Peyer's patch (tissue), 4 donors: ENCODE measurements at places on chromosomes 2 and 18. TPM values are rescaled to one million over a fixed set of nuclear protein-coding genes. Genes with fewer than 3 reads are reported as not detected.

Gene ACYP2
- total RNA-seq: 9.1 TPM

DNA sequence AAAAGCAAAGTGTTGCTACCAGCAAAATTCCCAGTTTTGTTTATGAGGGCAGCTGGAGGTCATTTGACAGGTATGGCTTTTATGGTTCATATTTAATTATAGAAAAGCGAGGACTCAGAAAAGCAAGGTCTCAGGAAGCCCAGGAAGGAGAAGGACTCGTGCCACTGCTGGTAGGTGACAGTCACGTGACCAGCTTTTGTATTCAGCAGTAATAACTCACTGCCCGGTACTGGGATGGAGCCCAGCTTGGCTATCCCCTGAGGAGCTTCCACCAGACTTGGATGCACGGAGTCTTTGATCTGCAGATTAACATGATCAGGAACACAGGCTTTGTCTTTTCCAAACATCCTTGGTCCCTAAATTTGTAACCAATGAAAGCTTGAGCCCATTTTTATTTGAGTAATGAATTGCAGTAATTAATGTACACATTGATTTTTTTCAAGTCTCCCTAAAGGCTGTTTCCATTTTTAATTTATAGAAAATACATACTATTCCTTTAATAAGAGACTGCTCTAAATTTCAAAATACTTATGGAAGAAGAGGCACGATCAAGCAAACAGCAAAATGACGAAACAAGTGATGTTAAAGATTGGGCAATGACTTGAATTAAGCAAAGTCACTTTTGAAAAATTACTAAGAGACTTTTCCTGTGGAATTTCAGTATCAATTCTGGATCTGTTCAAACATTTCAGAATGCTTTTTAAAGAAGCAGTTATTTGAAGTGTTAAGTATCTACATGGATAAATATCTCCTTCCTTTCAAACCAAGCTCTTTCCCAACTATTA is 251.7 kb upstream of the HNRNPA3 start:
- no peaks in the 10 kb centered on the region for H3K27me3 ChIP-seq
- no peak for DNase-seq
- no peaks in the 10 kb centered on the region for H3K4me1 ChIP-seq
- no peak overlapping the region for H3K27ac ChIP-seq
- H3K36me3 ChIP-seq: no peaks in the 10 kb centered on the region

Gene VWA3B
- total RNA-seq: not detected

- no peak overlapping the region for H3K4me3 ChIP-seq
- H3K27ac ChIP-seq: peak overlapping the region; percentile 5
- H3K4me1 ChIP-seq: no peaks in the 10 kb centered on the region
Measured at GRCh38 chr18:58937071-58937886, 72.6 kb downstream of the ZNF532 start.

- H3K36me3 ChIP-seq: no peaks in the 10 kb centered on the region
- H3K4me3 ChIP-seq: peak overlapping the region; percentile 35
- peaks cover 4% of the 10 kb centered on the region for H3K4me1 ChIP-seq
Measured at GRCh38 chr18:13610555-13611141, 115.7 kb downstream of the FAM210A start.

Gene LGALSL
- total RNA-seq: 40.1 TPM

DNA sequence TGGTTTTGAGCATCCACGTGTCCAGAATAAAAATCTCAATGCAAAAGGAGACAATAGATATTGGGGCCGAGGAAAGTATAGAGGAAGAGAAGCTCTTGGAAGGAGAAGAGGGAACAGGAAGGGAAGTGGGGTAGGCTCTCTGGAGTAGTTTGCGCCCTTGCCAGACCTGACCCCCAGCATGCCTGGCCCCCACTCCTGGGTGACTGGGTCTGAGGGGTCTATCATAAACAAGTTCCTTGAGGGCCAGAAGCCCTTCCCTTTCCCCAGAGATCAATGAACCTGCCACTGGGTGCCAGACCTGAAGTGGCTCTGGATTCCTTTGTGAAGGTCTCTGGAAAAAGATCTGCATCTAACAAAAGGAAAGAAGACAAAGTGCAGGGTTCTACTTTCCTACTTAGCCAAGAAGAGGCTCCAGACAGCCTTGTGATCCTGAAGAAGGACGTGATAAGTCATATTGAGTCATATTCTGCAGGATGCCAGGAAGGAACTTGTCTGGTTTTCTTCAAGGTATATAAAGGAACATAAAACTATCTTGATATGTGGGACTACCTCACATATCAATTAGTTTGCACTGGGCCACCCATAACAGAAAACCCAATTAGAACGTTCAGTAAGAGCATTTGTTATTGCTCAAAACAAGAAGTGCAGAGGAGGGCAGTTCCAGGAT is 18.7 kb upstream of the ATOH8 start:
- no peaks in the 10 kb centered on the region for H3K4me1 ChIP-seq
- no peaks in the 10 kb centered on the region for H3K36me3 ChIP-seq
- no peak for DNase-seq
- H3K27ac ChIP-seq: no peak overlapping the region

- H3K36me3 ChIP-seq: no peaks in the 10 kb centered on the region
- no peaks in the 10 kb centered on the region for H3K27me3 ChIP-seq
- no peak overlapping the region for H3K4me3 ChIP-seq
- no peak for DNase-seq
- no peak overlapping the region for H3K27ac ChIP-seq
Measured at GRCh38 chr2:45011621-45012602, 2.7 kb upstream of the SIX2 start.

GRCh38 chr2:163191372-163191771 is 352.8 kb upstream of the KCNH7 start:
- no peak overlapping the region for H3K4me3 ChIP-seq
- H3K4me1 ChIP-seq: no peaks in the 10 kb centered on the region
- no peaks in the 10 kb centered on the region for H3K27me3 ChIP-seq
- no peaks in the 10 kb centered on the region for H3K36me3 ChIP-seq

Gene GALNT13
- total RNA-seq: 2.7 TPM

GRCh38 chr2:2825516-2826208 is 494.6 kb upstream of the MYT1L start:
- no peaks in the 10 kb centered on the region for H3K27me3 ChIP-seq
- no peak overlapping the region for H3K4me3 ChIP-seq
- DNase-seq: peak; percentile 25
